ENCODE measurements at places on chromosomes 7 and 10.

GRCh38 chr10:92218569-92218968, 72.3 kb downstream of the CPEB3 start:
- DNase-seq, result no peak

GRCh38 chr7:6175645-6176044, 96.8 kb downstream of the CYTH3 start:
- DNase-seq, result no peak

DNA sequence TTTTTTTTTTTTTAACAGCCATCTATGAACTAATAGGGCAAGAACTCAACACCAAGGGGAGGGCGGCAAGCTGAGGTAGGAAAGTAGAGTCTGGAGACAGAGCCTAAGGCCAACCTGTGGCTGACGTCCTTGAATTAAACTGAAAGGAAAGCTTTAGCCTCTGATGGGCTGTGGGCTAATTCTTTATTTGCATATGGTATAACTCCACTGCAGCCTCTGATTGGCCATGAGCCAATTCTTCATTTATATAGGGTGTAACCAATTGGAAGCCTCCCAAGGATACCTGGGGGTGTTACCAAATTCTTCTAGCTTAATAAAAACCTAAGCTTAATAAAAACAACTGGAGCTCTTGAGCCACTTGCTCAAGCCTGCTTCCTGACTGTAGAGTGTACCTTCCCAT, 10.3 kb downstream of the TYW1 start:
- no peak for DNase-seq

GRCh38 chr7:1677206-1678080, 7.4 kb downstream of the ELFN1 start:
- no peak for DNase-seq

GRCh38 chr7:22008087-22008486, 62.4 kb upstream of the CDCA7L start:
- no peak for DNase-seq

DNA sequence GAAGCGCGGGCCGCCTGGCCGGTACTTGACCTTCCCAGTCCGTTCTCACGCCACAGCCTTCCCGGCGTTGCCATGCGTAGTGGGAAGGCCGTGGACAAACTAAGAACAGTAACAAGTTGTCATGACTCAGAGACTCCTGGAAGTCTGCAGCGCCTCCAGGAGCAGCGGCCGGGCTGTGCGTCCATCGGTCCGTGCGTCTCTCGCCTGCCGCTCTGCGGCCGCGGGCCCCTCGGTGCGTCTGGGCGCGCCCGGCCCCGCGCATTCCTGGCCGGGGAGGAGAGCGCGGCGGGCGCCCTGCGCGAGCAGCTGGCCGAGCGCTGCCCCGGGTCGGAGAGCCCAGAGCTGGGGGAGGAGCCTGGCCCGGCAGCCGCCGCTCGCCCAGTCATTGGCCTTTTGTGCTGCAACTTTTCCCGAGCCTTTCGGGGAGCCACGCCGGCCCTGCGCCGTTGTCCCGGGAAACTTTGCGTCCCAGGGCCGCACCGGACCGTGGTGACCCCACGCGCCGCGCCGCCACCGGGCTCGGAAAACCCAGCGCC, 123.7 kb downstream of the TACC2 start:
- DNase-seq, result no peak

GRCh38 chr7:66958538-66959350, 36.6 kb downstream of the SBDS start:
- no peak for DNase-seq

DNA sequence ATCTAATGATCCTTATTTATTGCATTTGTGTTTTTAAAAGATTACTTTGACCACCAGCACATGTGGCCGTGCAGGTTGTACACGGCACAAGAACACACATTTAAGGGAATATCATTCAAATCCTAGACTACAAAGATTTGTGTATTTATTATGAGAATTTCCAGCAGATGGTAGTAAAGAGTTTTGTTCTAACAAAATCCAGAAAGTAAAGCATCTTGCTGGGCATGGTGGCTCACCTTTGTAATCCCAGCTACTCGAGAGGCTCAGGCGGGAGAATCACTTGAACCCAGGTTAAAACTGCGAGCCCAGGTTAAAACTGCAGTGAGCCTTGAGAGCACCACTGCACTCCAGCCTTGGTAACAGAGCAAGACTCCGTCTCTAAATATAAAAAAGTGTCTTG, 31.5 kb downstream of the MACROH2A2 start:
- no peak for DNase-seq

- no peak for DNase-seq
Measured at GRCh38 chr10:103500481-103500880, 7.0 kb downstream of the NEURL1 start.

DNA sequence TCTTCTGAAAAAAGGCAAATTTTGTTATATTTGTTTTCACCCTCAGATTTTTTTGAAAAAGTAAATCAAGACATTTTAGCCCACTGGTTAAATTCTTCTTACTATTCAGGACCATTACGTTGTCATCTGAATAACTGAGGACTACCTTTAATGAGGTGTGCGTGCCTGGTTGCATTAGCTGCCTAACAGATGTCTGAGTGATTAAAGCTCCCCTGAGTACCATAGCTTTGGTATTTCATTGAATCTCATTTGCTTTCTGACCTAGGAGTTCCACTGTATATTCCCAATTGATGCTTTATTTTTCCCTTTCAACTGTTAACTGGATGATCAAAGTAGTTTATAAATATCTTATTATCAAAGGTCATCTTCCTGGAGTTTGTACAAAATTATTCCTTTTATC, 410.0 kb upstream of the SEMA3D start:
- no peak for DNase-seq
